ENCODE measurements at places on chromosomes 4 and X. TPM values are rescaled to one million over a fixed set of nuclear protein-coding genes. Genes with fewer than 3 reads are reported as not detected.

- no peak for DNase-seq
These were observed at the start of gene GPR82 for GRCh38 chrX:41723826-41724225. Gene GPR82, plus strand, starts transcription at chrX:41724181. Its CDS starts 2,846 bp downstream, at chrX:41727027.

The TLR10 gene
- total RNA-seq: 1.7 TPM

- DNase-seq: no peak
These were observed 48.5 kb downstream of the TSPAN5 start for GRCh38 chr4:98609934-98610333.

GRCh38 chrX:72381439-72382201 is 75.9 kb upstream of the CITED1 start:
- DNase-seq: no peak

The CENPVL1 gene
- 1.4 TPM for total RNA-seq

The BRS3 gene
- 0.10 TPM for total RNA-seq

The CCKAR gene
- 2.7 TPM for total RNA-seq

The NSUN7 gene
- total RNA-seq: 20.1 TPM
